ENCODE measurements at places on chromosomes 12 and 14. TPM values are rescaled to one million over a fixed set of nuclear protein-coding genes. Genes with fewer than 3 reads are reported as not detected.

- ATAC-seq, result no peak
Observed at GRCh38 chr14:61559641-61560201, 135.6 kb upstream of the HIF1A start.

- ATAC-seq, result no peak
Observed at GRCh38 chr12:76942267-76942666, 63.4 kb upstream of the CSRP2 start.

DNA sequence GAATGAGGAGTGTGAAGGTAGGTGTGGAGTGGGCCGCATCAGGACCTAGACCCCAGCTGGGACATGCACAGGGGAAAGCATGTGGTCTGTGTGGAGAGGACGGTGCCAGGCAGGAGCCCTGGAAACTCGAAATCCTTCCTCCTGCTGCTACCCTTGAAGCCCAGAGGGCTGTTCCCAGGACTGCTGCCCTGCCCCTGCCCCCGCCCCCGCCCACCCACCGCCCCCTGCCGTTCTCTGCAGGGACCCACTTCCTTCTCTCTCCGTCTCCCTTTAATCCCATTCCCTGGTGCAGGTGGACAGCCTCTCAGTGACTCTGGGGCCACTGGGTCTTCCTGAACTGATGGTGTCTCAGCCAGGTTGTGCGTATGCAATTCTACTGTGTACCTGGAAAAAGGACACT, 8.0 kb downstream of the ITFG2 start:
- no peak for ATAC-seq

The EML5 gene
- total RNA-seq, result 6.7 TPM

The KRT77 gene
- total RNA-seq, result not detected

DNA sequence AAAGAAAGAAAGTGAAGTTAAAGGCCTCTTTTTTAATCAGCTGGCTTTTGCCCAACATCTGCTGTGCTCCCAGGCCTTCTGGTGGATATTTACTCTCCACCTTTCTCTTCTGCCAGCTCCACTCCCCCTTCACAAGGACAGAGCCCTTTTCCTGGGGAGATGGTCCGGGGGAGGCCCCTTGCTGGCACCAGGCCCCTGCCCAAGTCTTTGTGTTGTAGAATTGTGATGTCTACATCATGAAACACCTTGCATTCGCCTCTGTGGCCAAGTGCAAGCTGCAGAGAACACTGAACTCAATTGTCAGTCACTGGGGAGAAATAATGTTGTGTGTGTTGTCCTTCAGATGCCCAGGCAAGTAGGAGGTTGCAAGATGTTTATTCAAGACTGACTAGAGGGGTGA, 150.3 kb downstream of the DPF3 start:
- ATAC-seq, result no peak

DNA sequence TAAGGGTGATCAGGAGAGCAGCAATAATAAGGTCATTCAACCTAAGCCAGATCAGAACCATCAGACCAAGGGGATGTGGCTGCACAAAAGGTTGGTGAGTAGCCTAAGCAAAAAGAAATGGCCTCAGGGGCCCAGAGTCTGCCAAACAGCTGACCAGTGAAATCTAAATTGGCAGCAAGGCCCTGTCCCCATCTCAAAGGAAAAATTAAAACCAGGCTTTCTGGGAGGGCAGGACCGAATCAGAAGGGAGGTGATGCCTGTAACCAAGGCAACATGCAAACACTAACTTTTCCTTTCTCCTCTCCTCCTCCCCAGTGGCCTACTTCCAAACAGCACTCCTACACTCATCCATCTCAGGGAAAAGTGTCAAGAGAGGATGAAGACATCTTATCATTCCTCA, 256.4 kb downstream of the NUAK1 start:
- peak; percentile 84 for ATAC-seq

DNA sequence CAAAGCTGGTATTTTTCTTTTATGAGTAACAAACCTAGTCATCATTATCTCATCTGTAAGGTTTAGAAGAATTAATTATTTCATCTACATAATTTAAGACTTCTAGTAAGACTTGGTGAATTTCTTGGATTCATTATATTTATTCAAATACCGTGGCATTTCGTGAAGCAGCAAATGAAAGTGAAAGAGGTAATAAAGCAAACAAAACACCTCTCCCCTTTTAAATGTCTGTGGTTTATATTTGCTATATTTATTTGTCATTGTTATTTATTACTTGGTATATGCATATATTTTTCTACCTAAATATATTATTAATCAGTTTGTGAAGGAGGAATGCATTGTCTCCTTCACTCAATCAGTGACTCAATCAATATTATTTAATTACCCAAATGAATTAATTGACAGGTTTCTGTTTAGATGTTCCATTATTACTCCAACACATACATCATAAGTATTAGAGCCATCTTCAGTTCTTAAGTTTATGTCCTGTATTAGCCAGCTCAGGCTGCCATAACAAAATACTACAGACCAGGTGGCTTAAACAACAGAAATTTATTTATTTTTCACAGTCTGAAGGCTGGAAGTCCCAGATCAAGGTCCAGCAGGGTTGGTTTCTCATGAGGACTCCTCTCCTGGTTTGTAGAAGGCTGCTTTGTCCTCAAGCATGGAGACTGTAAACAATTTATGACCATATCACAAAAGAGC, 6.6 kb downstream of the CFAP54 start:
- no peak for ATAC-seq
